ENCODE measurements at places on chromosomes 7 and 10.

DNA sequence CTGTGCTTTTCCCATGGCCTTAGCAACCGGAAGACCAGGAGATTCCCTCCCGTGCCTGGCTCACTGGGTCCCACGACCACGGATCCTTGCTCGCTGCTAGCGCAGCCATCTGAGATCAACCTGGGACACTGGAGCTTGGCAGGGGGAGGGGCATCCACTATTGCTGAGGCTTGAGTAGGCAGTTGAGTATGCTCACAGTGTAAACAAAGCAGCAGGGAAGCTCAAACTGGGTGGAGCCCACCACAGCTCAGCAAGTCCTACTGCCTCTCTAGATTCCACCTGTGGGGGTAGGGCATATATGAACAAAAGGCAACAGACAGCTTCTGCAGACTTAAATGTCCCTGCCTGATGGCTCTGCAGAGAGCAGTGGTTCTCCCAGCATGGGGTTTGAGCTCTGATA, 697.0 kb downstream of the SORCS1 start:
- no peak for DNase-seq

- no peak for DNase-seq
Observed at GRCh38 chr10:91033324-91033950, 112.5 kb upstream of the ANKRD1 start.

DNA sequence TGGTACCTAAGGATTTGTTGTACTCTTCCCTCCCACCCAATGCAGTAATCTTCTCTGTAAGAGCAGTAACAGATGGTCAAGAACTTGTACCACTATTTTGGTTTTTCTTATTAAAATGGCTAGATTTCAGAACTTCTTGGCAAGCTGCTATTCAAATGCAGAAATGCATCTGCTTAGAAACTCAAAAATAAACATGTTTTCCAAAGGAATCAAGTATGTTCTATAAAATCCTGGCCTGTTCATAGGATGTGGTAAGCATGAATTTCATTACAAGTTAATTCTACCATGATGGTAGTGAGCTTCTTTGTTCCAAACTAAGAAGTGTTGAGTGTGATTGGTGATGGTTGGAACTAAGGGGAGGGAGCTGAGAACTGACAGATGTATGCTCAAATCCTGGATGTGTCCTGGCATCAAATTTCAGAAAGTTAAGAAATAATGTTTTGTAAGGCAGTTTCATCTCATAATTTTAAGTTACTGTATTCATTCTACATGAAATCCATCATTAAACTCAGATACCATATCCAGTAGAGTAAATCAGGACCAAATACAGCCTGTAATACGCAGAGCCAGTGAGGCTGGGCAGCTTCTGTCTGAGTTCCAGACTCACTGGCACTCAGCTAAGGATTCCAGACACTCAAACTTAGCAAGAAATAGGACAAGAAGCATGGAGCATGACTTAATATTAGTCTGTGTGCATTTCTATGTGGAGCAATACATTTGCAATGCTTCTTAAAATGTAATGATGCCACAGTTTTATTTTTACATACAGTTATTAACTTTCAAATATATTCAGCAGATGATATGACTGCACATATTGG, 119.6 kb downstream of the TES start:
- DNase-seq, result no peak

GRCh38 chr10:127532659-127533058, 16.4 kb upstream of the NPS start:
- DNase-seq, result no peak

GRCh38 chr7:18386607-18387006, 108.9 kb upstream of the HDAC9 start:
- no peak for DNase-seq
